Tongue (tissue), 3 donors: ENCODE measurements at places on chromosomes 5 and 9.

DNA sequence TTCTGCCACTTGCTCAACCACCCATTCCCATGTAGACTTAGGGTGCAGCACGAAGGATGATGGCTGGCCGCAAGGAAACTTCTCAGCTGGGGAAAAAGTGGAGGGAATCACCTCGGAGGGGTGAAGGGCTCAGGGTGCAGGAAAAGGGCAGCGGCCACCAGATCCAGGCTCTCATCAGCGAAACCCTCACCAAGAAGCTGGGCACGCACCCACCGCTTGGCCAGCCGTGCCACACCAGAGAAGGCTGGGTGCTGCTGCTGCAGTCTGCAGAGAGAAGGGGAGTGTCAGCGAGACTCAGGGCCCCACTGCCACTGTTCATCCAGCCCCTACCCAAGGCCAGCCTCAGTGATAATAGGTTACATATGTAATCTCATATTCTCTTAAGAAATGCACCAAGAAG is 8.6 kb downstream of the NOL6 start:
- no peak for DNase-seq

DNA sequence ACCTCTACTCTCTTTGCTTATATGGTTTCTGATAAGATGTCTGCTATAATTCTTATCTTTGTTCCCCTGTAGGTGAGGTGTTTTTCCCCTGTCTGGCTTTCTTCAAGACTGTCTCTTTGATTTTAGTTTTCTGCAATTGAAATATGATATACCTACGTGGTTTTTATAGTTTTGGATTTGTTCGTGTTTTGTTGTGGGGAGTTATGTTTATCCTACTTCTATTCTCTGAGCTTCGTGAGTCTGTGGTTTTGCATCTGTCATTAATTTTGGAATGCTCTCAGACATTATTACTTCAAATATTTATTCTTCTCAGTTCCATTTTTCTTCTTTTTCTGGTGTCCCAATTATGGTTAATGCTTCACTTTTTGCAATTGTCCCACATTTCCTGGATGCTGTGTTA is 521.3 kb downstream of the KCTD16 start:
- DNase-seq = no peak

- DNase-seq = no peak
Observed at GRCh38 chr9:107153336-107153735, 129.7 kb upstream of the RAD23B start.

- DNase-seq = no peak
Observed at GRCh38 chr9:20651939-20652338, 29.6 kb upstream of the MLLT3 start.

DNA sequence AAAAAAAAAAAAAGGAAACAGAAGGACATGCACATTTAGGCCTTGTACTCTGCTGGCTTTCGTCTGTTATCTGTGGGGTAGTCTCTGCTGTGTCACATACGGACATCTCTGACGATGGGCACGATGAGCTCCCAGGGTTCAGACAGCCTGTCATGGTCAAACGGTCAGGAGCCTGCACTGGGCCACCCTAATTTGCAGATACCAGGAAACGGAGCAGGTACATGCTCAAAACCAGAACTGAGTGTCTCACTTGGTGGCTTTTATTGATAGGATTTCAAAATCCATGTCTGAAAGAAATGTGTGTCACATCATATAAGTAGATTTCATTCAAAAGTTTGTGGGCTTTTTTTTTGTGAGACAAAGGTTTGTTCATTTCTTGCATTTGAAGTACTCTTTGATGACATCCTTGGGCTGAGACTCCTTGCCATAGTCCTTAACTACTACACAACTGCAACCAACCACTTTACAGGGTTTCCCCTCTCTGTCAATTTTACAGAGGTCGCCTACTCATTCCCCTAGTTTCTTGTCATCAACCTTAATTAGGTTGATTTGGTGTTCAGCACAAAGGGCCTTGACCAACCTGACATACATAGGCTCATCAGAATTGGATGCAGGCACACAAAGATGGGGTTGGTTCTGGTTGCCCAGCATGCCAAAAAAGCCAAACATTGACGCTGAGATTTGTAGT is 9.0 kb downstream of the CKMT2 start:
- DNase-seq = no peak

- DNase-seq = no peak
Observed at GRCh38 chr5:79077680-79078365, 8.3 kb downstream of the BHMT2 start.

GRCh38 chr5:51678330-51678729 is 295.1 kb downstream of the ISL1 start:
- DNase-seq = no peak

GRCh38 chr5:143177263-143177983 is 226.1 kb downstream of the NR3C1 start:
- DNase-seq = peak; percentile 90

- DNase-seq = peak; percentile 89
Observed at GRCh38 chr9:127930231-127931091, at the start of gene PIP5KL1. TSS of gene PIP5KL1 (minus strand) at chr9:127930777. CDS start at chr9:127930752, 25 bp downstream.

GRCh38 chr9:14317667-14318320 is 3.9 kb upstream of the NFIB start:
- peak; percentile 37 for DNase-seq

GRCh38 chr5:119293516-119293829 is 62.3 kb upstream of the TNFAIP8 start:
- DNase-seq = no peak

DNA sequence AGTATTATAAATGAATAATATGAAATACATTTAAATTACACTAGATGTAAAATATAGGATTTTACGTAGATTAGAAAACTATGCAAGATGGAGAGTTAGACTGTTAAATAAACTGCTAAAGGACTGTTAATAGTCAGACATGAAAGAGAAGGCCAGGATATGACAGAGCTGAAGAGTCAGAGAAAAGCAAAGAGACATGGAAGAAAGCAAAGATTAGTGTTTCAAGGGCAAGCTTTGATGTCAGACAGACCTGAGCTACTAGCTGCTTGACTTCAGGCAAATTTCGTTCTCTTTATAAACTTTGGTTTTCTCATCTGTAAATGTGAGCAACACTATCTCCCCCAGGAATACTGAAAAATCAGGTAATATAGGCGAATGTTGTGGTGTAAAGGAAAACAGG is 161.3 kb downstream of the RAPGEF6 start:
- DNase-seq = no peak

DNA sequence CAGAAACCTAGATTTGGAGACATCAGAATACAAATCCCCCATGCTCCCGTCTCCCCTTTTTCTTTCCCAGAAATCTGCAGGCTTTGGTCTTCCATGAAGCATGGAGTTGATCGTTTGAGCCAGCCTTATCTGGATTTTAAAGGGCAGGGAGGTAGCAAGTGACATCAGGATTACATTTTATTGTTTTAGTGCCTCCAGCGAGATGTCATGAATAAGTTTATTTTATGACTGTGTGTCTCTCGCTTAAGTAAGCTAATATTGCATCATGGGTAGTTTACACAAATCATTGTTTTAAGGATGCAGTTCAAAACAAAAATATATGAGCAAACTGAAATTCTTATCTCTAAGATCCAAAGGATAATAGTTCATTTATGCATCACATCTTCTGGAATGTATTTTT is 50.7 kb upstream of the TNFSF8 start:
- DNase-seq = no peak

- DNase-seq = no peak
Observed at GRCh38 chr5:119330367-119331183, 25.2 kb upstream of the TNFAIP8 start.

- peak; percentile 42 for DNase-seq
Observed at GRCh38 chr9:136996361-136997292, at the start of gene CLIC3. TSS of gene CLIC3 (minus strand) at chr9:136996568. CDS start at chr9:136996543, 25 bp downstream.

GRCh38 chr5:171523781-171524180 is 104.3 kb downstream of the FGF18 start:
- peak; percentile 24 for DNase-seq

DNA sequence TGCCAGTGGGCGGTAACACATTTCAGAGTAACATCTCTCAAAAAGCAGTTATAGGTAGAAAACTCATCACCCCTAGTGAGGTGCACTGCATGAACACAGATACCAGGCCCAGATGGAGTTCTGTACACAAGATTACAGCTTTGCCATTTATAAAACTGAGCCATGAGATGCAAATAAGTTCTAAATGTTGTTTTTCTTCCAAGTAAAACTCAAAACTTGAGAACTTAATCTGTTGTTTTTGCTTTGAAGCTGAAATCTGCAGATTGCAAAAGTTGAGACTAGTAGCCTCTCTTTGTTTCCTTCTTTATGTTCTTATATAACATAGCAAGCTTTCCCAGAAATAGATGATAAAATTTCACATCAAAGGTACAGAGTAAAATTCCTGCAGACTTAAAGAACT is 434.1 kb downstream of the PLK2 start:
- DNase-seq = no peak

- DNase-seq = no peak
Observed at GRCh38 chr9:122897969-122898368, 7.2 kb downstream of the RC3H2 start.

GRCh38 chr5:156119692-156120091 is 207.3 kb upstream of the SGCD start:
- no peak for DNase-seq

GRCh38 chr5:174410716-174411478 is 313.5 kb upstream of the MSX2 start:
- no peak for DNase-seq

DNA sequence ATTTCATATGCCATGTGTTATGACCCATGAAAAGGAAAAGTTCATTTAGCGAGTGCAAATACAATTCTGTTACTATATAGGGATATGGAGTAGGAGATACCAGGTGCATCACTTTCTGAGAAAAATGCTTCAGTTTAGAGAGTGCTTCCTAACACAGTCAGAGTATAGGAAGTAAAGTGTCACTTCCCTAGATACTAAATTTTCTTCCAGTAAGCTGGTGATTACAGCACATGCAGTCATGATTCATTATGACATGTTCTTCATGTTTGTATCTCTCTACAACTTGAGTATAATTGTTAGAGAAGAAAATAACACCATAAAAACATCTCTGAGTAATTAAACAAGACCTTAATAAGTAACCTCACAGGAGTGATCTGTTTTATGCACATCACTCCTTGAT is 837.0 kb downstream of the DNAH5 start:
- no peak for DNase-seq

DNA sequence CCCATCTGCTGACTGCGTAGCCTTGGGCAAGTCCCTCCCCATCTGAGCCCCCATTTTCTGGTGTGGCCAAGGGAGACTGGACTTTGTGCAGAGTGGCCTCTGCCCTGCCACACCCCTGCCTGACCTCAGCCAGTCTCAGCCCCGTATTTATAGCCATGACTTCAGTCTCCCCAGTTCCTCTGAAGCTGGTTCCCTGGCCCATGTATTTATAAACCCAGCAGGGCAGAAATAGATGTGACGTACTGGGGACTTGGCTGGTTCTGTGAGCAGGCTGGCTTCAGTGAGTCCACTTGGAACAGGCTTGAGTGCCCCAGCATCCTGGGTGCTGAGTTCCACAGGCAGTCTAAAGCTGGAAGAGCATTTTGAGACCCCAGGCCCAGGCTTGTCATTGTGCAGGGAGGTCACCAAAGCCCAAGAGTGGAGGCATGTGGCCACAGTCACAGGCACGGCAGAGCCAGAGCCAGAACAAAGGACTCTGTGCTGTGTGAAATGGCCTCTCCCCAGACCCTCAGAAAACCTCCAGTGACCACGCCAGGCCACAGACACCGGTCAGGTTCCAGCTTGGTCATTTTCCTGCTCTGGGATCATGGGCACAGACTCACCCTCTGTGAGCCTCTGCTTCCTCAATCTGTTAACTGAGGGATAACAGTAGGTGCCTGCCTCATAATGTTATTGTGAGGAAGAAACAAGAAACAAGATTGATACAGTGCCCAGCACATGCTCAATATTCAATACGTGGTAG is 30.4 kb upstream of the SYNPO start:
- peak; percentile 74 for DNase-seq
